AG10803 (cell line): ENCODE measurements at places on chromosomes 6 and 20.

DNA sequence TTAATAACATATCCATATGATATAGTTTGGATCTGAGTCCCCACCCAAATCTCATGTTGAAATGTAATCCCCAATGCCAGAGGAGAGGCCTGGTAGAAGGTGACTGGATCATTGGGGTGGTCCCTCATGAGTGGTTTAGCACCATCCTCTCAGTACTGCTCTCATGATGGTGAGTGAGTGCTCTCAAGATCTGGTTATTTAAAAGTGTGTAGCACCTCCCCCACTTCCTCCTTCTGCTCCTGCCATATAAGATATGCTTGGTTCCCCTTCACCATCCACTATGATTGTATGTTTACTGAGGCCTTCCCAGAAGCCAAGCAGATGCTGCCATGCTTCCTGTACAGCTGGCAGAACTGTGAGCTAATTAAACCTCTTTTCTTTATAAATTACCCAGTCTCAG, 22.9 kb downstream of the IRF4 start:
- DNase-seq: no peak

DNA sequence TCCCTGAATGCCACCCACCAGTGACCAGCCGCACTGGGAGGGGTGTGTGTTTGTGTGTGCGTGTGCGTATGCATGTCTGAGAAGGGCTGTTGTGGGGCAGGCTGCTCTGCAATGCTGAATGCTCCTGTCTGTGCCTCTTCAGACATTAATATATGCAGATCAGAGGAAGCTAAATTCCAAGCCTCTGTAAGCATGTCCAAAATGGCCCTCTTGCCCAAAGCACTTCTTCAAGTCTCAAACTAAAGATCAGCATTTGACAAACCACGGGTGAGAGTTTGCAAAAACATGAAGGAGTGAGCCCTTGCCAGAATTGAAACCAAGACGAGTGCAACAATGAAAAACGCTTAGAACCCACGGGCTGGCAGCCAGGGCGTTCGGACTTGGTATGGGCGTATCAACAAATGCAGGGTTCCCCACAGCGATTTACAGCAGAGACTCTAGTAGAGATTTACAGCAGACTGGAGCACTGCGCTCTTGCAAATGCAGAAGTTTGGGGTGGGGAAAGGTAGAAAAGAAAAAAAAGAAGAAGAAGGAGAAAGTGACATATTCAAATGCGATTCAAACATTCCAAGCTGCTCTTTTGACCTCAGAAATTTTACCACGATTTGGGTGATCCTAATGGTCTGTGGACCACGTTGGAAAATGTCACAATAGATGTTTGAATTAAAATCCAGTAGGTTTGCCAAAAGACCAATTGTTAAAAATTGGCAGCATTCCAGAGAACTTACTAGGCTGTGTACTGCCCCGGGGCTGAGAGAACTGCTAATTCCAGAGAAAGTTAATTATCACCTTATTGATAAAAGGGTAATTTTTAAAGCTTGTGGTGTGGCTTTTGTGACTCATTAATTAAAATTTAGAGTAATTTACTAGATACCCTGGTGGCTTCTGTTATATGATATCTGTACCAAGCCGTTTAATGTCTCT, 3.5 kb downstream of the SCML4 start:
- peak; percentile 17 for DNase-seq

DNA sequence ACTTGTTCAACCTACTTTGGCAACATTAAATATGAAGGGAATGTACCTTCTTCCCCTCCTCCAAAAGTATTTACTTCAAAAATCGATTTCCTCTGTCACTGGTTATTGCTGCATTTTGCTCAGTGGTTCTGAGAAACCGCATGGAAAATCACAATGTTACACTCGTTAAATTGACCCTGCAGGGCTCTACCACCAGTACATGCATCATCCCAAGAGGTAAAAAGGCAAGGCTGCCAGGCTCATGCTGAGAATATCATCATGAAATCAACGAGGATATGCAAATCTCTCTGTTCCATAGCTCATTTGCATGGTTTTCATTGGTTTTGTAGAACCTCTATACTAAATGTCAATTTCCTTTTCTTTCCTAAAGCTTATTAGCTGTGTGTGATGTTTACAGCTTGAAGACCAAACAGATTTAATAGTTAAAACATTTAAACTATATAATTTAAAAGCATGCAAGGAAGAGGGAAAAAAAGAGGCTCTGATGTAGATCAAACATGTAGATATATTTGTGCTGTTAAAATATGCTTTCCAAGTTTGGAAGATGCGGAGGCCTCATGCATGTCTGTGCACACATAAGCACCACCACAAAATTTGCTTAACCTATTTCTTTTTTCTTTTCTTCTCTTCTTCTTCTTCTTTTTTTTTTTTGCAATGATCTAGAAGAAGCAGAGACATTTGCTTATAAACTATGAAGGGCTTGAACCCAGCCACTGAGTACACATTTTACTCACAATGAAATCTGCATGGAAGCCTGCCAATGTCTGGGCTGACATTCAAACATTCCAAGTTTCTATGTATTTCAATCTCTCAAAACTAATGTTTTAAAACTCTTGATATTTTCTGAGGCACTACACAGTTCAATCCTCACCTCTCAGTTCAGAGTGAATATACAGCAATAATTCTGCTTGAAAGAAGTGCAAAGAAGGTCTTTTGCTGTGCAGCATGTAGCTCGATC, 194.0 kb downstream of the GMPR start:
- DNase-seq: peak; percentile 69

DNA sequence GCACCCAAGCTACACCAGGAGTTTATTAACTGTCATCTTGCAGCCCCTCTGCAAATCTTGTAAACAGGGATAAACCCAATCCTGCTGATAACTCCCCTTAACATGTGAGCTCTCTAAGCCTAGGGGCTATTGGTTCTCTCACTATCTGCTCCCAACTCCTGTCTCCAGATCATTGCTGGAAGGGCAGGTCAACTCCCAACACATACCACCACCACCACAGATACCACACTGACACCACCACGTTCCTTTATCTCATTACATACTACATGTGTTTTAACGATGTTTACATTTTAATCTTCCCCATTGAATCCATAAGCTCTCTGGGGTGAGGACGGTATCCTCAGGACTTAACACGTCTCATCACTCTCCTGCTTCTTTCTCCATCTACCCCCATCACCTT, 51.8 kb downstream of the SIM1 start:
- no peak for DNase-seq

DNA sequence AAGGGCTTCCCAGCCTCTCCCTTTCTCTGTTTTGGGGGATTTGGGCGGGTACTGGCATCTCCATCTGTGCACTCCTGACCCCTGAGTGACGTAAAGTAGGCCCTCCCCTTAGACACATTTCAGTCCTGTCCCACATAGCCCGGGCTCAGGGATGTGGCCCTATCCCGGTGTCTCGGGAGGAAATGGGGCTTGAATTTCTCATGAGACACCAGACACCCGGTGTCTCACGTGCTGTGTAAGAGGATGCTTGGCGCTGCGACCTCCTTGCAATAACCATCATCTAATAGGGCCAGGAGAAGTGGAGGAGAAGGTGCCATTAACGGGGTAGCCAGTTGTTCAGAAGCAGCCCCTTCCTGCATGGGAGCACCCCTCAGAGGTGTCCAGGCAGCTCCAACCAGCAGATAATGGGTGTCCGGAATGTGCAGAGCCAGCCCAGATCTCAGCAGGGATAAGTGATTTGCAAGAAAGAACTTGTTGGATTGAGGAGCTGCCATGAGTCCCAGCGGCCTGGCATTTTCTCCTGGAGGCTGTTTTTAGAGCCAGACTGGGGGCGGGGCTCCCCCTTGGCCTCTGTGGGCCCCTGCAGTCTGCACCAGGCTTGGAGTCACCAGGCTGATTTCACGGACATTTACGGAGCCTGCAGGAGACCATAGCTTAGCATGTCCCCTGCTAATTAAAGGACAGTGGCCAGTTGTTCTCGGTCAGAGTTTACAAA, 372.0 kb downstream of the PREX1 start:
- no peak for DNase-seq

DNA sequence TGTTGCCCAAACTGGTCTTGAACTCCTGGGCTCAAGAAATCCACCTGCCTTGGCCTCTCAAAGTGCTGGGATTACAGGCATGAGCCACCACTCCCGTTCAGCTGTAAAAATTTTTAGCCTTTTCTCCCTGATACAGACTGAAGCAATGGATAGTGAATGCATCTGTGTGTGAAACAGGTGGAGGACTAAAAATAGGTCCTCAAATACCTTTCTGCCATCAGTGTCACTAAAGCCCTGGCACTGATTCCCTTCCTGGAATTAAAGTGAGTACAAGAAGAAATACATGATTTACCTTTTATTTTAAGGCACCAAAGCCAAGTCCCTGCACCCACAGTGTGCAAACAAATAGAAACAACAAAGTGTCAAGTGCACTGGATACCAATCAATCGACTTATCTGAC, 25.1 kb downstream of the TULP4 start:
- DNase-seq: no peak

- no peak for DNase-seq
Measured at GRCh38 chr20:4229415-4229814, 214.1 kb upstream of the RNF24 start.

DNA sequence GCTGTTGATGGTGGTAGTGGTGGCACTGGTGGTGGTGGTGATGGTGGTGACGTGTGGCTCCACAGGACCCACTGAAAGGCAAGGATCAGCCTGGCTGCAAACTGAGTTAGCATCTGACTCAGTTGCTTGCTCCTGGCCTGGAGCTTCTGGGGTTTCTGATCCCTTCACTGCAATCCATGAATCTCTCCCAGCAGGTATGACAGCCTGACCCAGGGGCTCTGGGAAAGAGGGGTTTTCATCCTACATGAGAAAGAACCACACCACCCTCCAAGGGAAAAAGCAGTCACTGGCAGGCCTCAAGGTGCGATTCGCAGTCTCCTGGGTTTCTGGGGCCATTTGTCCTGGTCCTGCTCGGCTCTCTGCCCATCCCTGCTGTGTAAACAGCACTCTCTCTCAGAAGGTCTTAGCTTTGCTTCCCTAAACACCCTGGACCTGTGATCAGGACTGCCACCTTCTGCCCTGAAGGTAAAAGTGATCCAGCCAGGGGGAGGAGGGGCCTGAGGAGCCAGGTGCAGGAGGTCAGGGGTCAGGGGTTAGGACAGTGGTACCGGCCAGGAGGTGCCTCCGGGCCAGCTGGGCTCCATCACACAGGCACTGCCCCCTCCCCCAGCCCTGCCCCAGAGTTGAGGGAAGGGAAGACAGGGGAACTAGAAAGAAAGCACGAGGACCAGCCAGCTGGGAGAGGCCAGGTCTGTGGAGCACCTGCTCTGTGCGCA, 152.0 kb downstream of the BMP7 start:
- DNase-seq: no peak

DNA sequence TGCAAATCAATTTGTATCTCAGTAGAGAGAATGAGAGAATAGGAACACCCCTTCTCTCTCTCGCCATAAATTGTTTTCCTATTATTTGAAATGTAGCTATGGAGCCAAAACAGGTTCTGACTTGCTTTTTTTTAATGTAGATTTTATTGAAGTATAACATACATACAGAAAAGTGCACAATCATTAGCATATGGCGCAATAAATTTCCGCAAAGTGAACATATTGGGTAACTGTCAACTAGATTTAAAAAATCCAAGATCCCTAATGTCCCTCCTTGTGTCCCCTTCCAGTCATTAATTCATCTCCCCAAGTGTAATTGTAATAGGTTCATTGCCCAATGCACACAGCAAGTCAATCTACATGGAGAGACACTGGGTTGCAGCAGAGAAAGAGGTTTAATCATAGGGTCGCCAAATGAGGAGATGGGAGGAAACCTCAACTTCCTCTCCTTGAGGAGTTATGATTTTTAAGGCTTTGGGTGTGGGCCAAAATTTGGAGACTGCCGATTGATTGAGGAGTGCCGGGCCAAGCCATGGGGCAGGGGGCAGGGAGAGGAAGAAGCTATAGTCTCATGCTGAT, 43.3 kb upstream of the TGM3 start:
- DNase-seq: no peak

DNA sequence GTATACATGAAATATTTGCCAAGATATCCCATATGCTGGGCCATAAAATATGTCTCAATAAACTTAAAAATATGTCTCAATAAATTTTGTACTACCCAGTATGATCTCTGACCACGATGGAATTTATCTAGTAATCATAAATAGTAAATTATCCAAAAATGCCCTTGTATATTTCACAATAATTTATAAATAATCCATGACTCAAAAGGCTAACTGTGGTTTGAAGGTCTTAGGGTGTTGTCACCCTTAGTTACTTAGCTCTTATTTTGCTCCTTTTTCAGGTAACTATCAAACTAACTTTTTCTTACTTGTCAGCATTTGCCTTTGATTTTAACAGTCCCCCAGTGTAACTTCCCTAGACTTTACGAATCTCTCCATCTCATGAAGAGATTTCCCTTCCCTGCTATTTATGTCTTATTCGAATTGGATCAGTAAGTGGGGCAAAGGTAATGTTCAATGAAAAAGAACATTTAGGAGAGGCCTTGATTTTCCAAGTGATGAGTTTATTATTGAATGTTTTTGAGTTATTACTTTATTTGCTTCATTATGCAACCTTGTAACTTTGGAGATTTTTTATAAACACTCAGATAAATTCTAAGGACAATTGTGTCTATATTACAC, 109.0 kb upstream of the THBS2 start:
- DNase-seq: peak; percentile 61

GRCh38 chr20:31915491-31916280, 36.2 kb downstream of the PDRG1 start:
- DNase-seq: no peak

- DNase-seq: peak; percentile 91
Measured at GRCh38 chr6:37456816-37457560, 24.0 kb downstream of the CMTR1 start.

DNA sequence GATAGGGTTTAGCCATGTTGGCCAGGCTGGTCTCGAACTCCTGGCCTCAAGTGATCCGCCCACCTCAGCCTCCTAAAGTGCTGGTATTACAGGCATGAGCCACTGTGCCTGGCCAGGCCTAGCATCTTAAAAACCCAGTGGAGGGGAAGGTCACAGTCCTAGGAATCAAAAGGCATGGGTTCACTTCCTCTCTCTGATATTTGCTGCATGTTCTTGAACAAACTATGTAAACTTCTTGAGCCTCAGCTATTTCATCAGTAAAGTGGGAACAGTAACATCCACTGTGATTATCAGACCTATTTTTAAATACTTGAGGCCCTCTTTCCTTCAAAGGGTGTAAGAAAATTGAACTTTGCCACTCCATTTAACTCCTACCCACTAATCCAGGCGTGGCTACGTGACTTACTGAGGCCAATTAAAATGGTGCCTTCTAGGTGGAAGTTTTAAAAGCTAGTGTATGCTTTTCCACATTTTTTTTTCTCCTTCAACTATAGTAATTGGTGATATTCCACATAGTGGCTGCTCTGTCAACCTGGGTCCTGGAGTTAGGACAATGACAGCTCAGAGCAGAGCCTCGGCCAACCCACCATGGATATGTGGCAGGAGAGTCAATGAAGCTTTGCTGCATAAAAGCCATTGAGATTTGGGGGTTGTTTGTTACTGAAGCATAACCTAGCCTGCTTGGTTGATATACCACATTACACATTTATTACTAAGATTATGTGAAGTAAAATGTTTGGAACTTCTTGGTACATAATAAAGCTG, 32.2 kb upstream of the IER3 start:
- DNase-seq: no peak

GRCh38 chr20:31747640-31748039, 8.6 kb downstream of the TPX2 start:
- DNase-seq: peak; percentile 82

GRCh38 chr6:25089442-25089841, 153.7 kb upstream of the RIPOR2 start:
- DNase-seq: no peak
